ENCODE measurements at places on chromosomes 3 and 15.

DNA sequence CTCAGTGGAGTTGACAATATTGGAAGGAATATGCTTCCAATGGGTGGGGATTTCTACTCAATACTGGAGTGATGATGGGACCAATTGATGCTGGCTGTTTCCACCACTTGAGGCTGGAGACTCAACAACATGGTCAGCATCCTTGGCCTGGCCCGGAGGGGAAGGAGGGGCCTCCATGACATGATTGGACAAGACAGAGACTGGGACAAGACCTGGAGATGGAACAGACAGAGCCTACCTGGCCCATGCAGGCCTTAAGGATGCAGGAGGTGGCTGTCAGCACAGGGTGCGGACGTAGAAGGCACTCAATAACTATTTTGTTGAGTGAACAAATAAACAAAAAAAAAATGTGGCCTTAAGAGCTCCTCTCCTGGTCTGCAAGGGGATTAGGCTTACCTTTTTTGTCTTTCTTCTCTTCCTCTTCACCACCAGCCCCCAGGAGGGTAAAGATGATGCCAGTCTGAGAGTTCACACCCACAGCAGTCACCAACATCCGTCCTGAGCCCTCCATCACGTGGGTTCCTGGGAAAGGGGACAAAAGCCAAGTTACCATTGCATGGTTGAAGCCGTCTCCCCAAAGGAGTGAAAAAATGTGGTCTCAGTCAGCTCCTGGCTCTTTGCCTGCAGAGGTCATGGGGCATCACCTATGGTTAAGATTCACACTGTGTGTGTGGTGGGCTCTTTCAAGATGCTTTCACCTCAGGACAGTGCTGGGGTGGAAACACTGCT lies 67.1 kb upstream of the SEC13 start:
- no peak for DNase-seq

DNA sequence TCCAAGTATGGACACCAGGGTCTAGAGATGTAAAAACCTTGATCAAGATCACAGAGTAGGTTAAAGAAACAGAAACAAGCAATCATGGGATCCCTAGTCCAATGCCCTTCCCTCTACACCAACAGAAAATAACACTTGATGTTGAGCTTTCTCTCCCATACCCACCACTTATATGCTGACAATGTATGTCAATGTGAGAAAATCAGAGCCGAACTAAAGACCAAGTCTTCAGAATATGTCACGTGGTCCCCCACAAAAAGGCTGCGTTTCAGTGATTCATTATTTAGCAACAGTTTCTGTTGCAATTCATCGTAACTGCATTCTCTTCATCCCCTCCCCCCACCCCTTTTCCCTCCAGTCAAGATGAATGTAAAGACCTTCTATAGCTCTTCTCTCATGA lies 278.9 kb upstream of the STT3B start:
- no peak for DNase-seq

DNA sequence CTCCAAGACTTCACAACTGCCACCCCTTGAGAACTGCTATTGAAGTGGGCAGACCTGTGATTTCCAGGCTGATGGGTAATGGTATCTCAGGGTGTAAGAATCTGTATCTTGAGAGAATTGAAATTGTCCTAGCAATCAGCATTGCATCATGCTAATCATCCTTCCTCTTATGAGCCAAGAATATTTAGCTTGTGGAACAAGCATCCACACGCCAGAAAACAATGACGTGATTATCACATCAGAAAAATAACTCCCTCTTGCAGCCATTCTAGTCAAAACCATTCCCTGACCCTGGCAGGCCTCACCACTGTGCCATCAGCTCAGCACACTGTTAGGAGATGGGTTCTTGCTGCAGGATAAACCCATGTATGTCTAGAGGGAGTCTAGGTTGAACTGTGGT lies 6.7 kb downstream of the BCL2L10 start:
- no peak for DNase-seq

DNA sequence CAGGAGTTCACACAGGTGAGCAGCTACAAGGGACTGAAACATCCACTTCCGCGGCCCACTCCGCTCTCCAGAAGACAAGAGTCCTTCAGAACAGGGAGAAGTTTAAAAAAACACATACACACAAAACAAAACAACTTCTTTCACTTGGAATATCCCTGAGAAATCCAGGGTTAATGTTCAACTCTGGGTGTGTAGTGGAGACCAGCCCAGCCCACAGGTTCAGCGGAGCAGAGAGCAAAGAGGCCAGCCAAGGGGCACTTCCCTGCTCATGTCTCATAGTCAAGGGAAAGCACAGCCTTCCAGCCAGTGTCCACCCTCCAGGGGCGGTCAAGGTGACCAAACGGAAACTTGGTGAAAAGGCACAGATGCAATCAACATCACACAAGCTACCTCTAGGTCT lies 41.6 kb downstream of the WNT5A start:
- no peak for DNase-seq

GRCh38 chr3:178669022-178669601 lies 132.9 kb downstream of the KCNMB2 start:
- DNase-seq: no peak

GRCh38 chr3:123365450-123366143 lies 83.3 kb downstream of the ADCY5 start:
- no peak for DNase-seq

GRCh38 chr15:78420766-78421165 lies 17.2 kb upstream of the IREB2 start:
- DNase-seq: no peak

GRCh38 chr15:57545995-57546394 lies 45.7 kb upstream of the MYZAP start:
- no peak for DNase-seq

- DNase-seq: no peak
Observed at GRCh38 chr15:62365795-62366442, 200.8 kb upstream of the C2CD4B start.

DNA sequence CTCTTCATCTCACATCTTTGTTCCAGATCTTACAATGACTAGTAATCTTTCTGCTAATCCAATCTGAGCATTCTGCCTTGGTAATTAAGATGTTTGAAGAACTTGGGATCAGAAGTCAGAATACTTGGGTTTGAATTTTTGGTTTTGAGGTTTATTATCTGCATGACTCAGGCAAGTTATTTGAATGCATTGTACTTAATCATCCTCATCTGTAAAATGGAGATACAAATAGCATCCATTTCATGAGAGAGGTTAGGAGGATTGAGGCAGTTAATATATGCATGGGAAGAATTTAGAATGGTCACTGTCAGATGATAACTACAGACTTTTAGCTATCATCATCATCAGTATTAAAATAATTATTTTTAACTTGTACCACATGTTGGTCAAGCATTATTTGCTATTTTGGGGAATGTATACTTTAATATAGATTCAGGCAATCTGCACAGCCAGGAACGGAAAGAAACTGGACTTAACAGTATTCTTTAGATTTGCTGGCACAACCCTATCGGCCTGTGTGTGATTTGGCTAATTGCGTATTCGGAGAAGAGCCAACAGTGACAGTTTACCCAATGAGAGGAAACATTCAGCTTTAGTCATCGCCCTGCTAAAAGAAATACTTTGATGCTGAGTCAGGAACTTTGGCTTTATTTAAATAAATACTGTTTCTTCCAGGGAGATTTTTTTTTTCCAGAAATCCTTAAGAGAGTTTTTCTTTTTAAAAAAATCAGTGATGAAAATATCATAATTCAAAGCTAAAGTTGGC lies 600.0 kb downstream of the ROBO1 start:
- DNase-seq: no peak

GRCh38 chr3:129612534-129613366 lies 6.3 kb upstream of the PLXND1 start:
- DNase-seq: no peak

- DNase-seq: no peak
Observed at GRCh38 chr15:78092261-78093041, at the start of gene SH2D7. Gene SH2D7, plus strand, starts transcription at chr15:78092561. Its CDS starts 24 bp downstream, at chr15:78092585.

- no peak for DNase-seq
Observed at GRCh38 chr3:43892526-43892925, 201.8 kb downstream of the ABHD5 start.

DNA sequence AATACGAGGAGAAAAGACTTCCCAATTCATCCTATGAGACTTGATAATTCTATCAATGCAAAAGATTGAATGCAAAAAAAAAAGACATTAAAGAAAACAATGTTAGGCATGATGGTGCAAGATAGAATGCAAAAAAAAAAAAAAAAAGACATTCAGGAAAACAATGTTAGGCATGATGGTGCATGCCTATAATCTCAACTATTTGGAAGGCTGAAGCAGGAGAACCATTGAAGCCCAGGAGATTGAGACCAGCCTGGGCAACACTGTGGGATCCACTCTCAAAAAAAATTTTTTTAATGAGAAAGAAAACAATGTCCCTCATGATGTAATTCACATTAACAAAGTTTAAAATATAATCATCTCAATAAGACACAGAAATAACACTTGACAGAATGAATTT lies 75.9 kb downstream of the MYO9A start:
- DNase-seq: no peak

GRCh38 chr3:71956069-71956340 lies 171.1 kb upstream of the PROK2 start:
- no peak for DNase-seq

DNA sequence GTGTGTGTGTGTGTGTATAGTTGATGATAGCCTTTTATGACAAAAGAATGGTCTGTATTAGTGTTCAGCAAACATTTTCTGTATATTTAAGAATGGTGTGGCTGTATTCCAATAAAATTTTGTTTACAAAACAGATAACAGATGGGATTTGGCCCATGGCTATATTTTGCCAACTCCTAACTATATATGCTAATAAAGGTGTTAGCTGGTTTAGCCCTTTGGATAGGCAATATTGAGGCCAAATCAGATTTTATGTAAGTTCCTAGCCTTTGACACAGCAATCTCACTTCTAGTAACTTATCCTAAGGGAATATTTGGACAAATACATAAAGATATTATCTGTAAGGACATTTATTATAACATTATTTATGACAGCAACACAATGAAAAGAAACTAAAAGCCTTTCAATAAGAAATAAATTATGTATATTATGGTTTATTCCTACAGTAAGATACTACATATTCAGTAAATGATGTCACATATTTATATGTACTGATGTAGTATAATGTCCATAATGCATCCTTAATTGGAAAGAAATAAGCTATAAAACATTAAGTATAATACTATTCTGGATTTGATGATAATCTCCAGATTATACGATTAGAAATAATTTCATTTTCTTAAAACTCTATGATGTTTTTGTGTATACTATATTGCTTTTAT lies 264.0 kb downstream of the RBMS3 start:
- DNase-seq: no peak

- DNase-seq: no peak
Observed at GRCh38 chr3:169623971-169624370, 39.5 kb downstream of the MECOM start.

GRCh38 chr3:65083240-65083639 lies 395.4 kb upstream of the ADAMTS9 start:
- DNase-seq: no peak

GRCh38 chr3:108546692-108547091 lies 36.3 kb upstream of the MYH15 start:
- no peak for DNase-seq

- no peak for DNase-seq
Observed at GRCh38 chr15:76935620-76936019, 4.1 kb downstream of the RCN2 start.

DNA sequence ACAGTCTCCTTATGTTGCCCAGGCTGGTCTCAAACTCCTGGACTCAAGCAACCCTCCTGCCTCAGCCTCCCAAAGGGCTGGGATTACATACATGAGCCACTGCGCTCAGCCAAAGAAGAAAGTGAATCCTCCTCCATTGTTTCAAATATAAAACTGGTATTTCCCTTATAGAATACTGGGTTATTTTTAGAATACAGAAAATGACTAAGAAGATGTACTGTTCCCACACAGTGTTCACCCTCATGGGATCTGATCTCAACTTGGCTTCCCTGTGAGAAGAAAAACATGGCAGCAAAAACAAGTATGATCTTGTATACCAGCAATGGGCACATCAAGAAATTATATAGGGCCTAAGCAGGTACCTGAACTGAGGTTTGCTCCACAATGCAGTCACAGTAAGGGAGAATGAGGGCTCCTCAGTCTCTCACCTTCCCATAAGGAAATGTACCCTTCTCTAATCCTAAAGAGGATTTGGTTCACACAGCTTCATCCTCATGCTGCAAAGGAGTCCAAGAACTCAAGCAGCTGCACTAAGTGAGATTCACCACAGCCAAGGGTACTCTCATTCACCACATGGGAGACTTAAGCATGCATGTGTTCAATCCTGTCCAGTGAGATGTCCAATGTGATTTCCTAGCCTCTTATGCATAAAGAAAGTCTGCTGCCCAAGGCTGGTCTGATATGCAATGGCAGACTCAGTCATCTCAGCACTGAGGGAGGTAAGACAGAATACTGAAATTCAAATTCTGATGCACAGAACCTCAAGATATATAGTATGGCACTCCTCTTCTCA lies 25.8 kb downstream of the USP4 start:
- DNase-seq: no peak

- no peak for DNase-seq
Observed at GRCh38 chr15:28904541-28905315, 19.0 kb downstream of the APBA2 start.

DNA sequence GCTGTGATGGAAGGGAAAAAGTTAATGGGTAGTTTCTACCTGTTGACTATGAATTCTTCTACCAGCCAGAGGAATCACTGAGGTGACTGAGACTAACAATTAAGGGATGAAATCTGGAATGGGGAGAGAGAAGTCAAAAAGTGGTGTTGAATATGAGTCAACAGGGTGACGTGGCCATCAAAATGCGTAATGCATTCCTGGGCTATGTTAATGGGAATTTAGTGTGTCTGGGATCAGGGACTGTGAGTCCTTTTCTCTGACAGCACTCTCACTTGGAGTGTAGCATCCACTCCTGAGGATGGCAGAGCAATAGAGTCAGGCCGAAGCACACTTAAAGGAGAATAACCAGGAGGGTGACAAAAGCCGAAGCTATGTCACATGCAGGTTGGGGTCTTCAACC lies 60.4 kb downstream of the MESD start:
- no peak for DNase-seq

GRCh38 chr15:85770096-85771041 lies 24.4 kb downstream of the KLHL25 start:
- DNase-seq: no peak

GRCh38 chr3:160047876-160048275 lies 59.2 kb downstream of the IL12A start:
- no peak for DNase-seq

DNA sequence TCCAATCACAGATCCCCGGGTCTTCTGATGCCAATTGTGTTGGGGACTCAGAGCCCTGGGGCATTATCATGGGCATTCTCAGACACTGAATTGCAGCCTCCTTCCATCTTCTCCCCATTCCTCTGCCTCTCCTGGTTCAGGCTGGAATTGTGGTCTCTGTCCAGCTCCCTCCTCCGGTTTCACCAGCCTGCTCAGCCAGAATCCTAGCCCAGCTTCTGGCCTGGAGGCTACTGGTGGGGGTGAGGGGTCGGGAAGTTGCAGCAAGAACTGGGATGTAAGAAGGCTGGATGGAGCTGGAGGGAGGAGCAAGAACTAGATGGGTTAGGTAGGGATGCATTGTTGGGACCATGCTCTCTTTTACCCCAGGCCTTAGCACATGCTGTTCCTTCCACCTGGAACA lies 53.5 kb downstream of the TLE3 start:
- no peak for DNase-seq

GRCh38 chr15:100711516-100712021 lies 109.2 kb downstream of the ASB7 start:
- no peak for DNase-seq

GRCh38 chr3:45923755-45924154 lies 19.5 kb upstream of the CXCR6 start:
- DNase-seq: no peak

- no peak for DNase-seq
Observed at GRCh38 chr15:55530861-55531313, 22.9 kb upstream of the DNAAF4 start.

GRCh38 chr15:96327155-96327741 lies 3.3 kb upstream of the NR2F2 start:
- no peak for DNase-seq

- no peak for DNase-seq
Observed at GRCh38 chr15:40340038-40340739, 550 bp downstream of the CCDC9B start.
